Ovary (tissue), 10 donors: ENCODE measurements at places on chromosomes 6 and 20. TPM values are rescaled to one million over a fixed set of nuclear protein-coding genes. Genes with fewer than 3 reads are reported as not detected.

DNA sequence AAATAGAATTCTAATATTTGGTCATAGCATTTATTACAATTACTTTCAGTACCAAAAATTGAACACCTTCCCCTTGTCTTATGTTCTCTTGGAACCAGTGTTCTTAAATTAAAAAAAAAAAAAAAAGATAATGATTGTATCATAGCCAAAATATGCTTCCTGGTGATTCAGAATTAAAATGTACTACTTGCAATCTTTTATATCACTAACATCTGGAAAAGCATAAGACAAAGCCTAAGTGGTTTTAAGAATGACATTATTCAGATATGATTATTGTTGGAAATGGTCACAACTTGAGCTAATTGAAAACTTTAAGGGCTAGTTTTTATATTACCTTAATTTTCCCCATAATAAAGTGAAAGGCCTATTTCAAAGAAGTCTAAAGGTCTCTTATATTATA is 493.3 kb upstream of the MARCKS start:
- no peak for DNase-seq

DNA sequence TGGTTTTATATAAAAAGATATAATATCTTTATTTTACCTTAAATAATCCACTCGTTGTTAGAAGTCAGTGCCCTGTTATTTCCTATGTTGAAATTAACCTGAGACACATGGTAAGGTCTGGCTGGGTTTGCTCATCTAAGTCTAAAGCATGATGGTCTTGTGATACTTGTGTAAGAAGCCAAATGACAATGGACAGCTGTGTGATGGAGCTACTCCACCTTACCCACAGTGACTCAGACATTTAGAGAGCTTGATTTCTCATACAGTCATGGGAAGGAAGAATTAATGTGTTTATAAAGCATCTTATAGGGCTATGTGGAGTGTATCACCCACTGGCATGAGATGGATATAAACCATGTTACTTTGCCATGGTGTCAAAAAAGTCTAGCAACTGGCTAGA is 11.7 kb downstream of the CTCFL start:
- no peak for DNase-seq

DNA sequence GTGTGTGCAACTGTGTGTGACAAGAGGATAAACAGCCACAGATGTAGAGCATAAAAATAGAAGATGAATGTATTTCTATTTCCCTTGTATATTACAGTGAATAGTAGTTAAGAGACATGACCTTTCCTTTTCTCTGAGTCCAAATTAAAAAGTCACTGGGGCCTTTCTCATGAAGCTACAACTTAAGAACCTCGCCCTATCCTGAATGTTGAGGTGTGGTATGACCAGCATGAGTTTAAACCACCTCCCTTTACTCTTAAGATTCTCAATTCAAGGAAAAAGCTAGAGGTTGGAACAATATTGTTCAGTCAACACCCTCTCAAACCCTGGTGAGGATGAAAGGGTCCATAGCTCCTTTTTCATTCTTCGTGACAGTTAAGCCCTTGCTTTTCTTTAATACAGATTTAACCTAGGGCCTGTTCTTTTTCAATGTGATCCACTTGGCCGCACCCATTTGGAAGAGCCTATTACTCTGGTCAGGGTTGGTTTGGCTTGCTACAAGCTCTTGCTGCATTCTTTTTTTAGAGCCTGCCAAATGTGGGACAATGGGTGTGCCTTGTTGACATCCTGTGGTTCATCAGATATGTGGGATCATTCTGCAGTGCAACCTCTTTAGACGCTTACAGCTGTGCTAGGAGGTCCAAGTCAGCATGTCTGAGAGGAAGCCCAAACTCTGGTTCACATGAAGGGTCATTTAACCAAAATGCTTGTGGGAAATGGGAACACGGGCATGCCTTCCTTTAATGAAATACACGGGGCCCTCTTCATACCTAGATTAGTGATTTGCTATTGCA is 290.0 kb downstream of the HAO1 start:
- no peak for DNase-seq

DNA sequence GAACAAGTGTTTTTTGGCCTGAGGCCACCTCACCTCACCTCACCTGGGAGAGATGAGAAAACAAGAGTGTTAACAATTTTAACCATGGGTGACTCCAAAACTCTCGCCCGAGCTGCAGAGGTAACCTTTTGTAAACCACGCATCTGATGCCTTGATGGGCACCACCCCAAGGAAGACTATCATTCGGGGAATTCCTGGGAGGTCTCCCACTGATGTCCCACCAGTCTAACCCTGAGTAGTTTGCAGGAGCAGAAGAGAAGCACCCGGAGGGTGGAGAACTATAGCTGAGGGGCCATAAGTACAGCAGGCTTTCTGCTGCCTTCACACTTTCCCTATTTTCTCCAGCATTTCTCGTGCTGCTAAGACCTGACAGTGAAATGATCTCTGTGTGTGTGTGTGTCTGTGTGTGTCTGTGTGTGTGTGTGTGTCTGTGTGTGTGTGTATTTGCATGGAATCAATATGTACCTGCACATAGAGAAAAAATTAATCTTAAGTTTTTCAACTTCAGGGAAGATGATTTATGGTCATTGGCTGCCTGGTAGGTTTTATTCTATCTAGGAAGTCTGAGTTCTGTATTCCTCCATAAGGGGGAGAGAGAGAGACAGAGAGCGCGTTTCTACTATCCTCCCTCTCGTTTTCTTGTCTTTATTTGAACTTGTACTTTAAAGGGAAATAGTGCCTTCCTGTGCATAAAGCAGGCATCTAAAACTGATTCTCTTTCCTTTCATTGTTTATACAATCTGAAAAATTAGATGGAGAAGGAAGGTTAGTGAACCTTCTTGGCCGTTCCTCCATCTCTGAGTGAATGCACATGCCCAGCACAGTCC is 75.8 kb downstream of the CAP2 start:
- DNase-seq, result no peak

DNA sequence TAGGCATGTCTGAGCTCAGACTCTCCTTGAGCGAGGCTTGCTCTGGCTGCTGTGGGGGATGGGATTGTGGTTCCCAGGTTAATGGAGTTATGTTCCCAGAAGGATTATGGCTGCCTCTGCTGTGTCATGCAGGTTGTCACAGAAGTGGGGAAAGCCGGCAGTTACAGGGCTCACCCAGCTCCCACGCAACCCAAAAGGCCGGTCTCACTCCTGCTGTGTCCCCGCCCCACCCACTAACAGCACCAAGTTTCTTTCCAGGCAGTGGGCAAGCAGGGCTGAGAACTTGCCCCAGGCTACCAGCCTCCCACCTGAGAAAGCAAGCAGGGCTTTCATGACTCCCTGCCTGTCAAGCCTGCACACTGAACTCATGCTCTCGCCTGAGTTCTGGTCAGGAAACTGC is 750.5 kb downstream of the FRK start:
- no peak for DNase-seq

DNA sequence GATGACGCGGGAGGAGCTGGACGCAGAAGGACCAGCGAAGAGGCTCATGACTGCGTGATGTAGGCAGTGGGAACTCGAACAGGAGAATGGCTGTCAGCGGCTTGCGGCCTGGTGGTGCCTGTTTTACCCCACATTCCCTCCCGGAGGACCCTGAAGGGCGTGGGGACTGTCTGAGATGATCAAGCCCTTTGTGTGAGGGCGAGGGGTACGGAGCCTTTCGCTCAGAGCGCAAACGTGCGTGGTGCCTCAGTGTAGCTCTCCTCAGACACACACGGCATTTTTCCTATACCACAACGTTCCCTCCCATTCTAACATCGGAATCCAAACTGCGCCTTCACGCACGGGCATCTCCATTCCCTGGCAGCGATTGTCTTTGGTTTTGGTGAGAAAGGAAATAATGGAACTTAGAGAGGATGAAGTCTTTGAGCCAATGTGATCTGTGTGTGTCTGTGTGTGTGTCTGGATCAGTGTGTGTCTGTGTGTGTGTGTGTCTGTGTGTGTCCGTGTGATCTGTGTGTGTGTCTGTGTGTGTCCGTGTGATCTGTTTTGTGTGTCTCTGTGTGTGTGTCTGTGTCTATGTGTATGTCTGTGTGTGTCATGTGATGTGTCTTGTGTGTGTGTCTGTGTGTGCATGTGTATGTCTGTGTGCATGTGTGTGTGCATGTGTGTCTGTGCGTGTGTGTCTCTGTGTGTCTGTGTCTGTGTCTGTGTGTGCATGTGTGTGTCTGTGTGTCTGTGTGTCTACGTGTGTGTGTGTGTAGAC is 5.3 kb downstream of the PTK6 start:
- peak; percentile 10 for DNase-seq

DNA sequence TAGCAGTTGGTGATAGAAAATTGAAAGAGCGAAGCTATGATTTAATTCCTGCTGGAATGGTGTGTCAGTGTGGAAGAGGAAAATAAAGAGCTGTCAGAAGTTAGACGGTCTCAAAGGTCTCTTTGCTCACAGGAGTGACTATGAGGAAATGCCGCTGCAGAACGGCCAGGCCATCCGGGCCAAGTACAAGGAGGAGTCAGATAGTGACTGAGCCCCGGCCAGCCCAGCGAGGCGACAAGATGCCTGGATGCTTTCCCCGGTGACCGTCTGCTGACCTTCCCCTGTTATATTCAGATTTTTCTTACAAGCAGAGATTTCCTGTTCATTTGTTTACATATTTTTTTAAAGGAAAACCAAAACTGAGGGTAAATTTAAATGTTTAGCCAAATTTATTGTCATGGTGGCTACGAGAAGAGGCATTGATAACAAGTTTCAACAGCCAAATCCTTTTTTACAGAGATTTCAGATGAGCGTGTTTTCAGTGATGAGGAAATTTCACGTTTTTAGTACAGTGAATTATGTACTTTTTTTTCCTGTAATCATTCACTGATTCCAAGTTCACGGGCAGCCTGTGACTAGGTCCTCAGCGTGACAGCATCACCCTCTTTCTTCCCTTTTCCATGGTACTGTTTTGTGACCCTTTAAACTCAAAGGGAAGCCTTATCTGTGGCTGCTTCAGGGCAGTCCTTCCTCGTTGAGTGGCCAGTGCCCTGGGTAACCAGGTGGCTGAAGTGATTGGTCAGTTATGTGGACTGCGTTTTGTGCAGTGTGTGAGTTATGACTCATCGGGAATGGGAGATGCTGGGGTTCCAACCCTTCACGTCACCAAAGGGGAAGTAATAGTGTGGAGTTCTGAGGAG is 12.6 kb downstream of the DYNLT1 start:
- DNase-seq, result peak; percentile 68

DNA sequence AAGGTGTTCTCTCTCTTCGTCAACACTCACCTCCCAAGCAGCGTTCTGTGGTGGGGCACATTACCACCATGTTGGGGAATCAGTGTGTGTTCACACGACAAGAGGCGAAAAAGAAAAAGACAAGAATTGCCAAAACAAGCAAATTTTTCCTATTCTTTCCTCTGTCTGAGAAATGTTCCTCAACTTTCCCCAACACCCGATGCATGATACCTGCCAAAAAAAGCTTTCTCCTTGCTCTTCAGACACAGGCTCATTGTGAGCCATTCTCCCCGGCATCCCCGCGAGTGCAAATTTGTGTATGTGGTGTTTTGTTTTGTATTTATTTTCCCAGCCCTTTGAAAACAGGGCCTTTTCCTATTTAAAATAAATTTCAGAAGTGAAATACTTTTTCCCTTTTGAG is 100.9 kb downstream of the JAG1 start:
- no peak for DNase-seq

The ZSCAN23 gene
- total RNA-seq, result 6.8 TPM

The NHSL1 gene
- 2.0 TPM for total RNA-seq
